Naive B cell (primary cell): ENCODE measurements at places on chromosomes 5 and 9. TPM values are rescaled to one million over a fixed set of nuclear protein-coding genes. Genes with fewer than 3 reads are reported as not detected.

SELENOP gene
- not detected for polyA plus RNA-seq

PRSS3 gene
- polyA plus RNA-seq, result not detected

C1QTNF3 gene
- polyA plus RNA-seq, result 0.51 TPM

GAPT gene
- 382 TPM for polyA plus RNA-seq

CMYA5 gene
- not detected for polyA plus RNA-seq

NR6A1 gene
- 0.11 TPM for polyA plus RNA-seq

TAF11L6 gene
- polyA plus RNA-seq, result not detected

PCDHB4 gene
- not detected for polyA plus RNA-seq

PDLIM4 gene
- not detected for polyA plus RNA-seq

CARD6 gene
- polyA plus RNA-seq, result 1.4 TPM

TAS2R1 gene
- polyA plus RNA-seq, result not detected

BTF3 gene
- 620 TPM for polyA plus RNA-seq

MEIKIN gene
- polyA plus RNA-seq, result not detected

IQGAP2 gene
- 6.5 TPM for polyA plus RNA-seq

SPATA31A3 gene
- polyA plus RNA-seq, result not detected

DNA sequence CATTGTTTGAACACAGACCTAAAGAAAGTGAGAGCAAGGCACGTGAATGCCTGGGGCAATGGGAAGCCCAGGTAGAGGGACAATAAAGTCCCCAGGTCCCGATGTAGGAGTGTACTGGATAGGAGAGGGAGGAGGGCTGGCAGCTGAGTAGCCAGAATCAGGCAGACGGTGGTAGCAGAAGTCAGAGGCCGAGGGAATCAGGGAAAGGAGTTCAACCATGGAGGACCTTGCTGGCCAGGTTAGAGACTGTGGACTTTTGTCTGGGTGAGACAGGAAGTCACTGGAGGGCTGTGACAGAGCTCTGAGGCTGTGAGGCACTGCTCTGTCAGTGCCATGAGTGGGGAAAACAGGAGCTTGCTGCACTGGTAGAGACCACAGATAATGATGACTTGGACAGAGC, 248.2 kb downstream of the EFNA5 start:
- DNase-seq, result no peak

DNA sequence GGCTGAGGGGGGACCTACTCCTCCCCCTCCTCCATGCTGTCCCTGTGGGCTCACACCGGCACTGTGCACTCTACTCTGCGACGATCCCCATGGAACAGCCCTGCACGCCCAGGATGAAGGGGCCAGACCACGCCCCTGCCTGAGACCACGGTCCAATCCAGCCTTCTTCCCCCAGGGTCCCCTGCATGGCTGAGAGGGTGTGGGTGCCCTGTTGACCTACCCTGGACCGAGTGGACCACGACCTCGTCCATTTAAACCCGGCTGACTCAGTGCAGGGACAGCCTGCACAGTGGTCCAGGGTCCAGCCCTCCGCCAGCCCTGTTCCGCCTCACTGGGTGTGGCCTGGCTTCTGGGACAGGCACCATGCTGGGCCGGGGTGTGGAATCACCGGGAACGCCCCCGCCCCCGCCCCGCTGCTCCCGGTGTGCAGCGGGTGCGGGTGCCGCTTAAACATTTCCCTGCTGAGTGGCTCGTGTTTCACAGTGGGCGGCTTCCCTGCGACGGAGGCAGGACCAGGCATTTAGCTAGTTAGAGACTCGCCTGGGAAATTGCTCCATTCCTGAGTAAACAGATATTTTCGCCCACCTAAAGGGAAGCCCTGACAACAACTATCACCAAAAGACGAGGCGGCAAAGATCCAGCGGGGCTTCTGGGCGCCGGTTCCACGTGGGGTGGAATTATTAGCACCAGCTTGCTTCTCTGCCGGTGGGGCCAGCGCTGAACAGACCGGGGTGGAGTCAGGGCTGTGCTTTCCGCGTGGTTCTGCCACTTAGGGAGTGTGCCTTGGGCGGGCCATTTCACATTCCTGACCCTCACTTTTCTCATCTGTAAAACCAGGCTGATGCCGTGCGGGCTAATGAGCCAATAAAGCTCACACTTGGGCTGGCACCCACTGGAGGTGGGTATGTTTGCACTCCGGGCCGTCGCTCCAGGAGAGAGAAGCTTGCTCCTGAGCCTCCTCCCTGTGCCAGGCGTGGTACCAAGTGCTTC, 22.6 kb downstream of the DBH start:
- DNase-seq, result no peak

- no peak for DNase-seq
These were observed 713.4 kb downstream of the IRX1 start for GRCh38 chr5:4309026-4309425.

- no peak for DNase-seq
These were observed 307.2 kb downstream of the NSG2 start for GRCh38 chr5:174352681-174353080.

DNA sequence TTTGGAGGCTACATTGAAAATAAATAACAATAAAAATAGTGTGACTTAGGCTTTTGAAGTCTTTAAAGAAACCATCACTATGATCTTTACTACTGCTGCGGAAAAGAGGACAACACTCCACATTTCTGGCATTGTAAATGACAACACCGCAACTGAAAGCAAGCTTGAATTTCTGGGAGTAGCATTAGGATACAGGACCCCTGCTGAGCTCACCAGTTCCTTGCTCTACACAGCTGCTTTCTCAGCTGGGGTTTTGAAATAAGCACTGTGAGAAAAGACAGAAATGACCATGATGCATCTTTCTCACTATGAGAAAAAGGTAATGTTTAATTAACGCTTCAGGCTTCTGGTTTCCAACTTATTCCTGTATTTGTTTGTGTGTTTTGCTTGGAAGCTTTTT, 168.0 kb downstream of the TAF11L14 start:
- DNase-seq, result no peak

DNA sequence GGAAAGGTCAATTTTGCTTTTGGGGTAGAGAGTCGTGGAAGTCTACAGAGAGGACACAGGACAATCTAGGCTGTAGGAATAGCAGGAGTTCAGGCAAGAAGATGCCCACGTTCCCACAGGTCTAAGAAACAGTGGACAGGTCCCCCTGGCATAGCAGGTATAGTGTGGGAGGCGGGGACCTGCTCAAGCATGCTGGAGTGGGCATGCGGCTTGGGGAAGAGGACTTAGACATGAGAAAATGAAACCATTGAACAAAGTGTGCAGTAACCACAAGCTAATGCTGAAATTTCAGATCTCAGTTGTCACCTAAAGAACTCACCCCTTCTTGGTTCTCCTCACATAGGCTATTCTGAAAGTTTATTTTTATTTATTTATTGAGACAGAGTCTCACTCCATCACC, 142.8 kb upstream of the EFNA5 start:
- no peak for DNase-seq

GRCh38 chr9:73011956-73012355, 59.1 kb upstream of the ALDH1A1 start:
- DNase-seq, result no peak

DNA sequence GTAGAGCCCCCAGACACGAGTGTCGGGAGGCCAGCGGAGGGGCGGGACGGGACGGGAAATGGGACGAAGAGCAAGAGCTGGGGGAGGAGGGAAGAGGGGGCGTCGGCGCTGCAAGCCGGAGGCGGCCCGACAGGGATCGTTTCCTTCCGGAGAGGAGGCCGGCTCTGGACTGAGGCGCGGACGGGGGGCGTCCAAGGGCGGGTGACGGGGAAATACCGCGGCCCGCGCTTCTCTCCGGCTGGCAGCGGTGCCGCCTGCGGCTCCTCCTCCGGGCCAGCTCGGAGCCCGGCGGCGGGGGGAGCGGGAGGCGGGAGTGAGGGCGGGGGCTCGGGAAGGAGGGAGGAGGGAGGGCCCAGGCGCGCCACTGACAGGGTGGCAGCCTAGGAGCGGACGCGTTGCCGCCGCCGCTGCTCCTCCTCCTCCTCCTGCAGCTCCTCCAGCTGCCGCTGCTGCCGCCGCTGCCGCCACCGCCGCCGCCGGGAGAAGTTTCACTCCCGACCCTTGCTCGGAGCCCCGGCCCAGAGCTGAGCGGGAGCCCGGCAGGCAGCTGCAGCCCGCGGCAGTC, at the start of gene CHSY3:
Gene CHSY3, plus strand, starts transcription at position 364 of the 565 bp plus-strand sequence.
- no peak for DNase-seq

DNA sequence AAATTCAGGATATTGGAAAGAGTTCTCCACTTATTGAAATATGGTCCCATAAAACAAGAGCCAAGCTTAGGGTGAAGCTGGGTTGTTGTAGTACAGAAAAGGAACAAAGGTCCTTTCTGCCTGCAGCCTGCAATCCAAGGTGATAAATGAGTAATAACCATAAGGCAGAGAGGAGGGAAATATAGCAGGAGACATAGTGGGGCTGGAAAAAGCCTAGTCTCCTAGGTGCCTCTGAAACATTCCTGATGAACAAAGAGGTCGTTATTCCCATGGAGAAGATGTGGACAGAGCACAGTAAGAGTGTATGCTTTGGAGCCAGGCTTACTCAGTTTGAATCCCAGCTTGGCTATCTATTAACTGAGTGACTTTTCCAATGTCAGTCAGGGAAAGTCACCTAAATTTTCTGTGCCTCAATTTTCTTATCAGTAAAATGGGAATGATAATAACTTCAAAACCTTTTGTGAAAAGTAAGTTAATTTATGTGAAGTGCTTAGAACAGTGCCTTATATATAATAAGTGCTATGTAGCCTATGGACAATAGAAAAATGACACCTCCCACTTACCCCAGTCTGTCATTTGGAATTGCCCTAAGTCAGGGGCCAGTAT, 110.8 kb upstream of the GRIN3A start:
- DNase-seq, result no peak

GRCh38 chr5:81350507-81350906, 43.4 kb downstream of the ACOT12 start:
- DNase-seq, result no peak

- DNase-seq, result no peak
These were observed 41.8 kb downstream of the FGF1 start for GRCh38 chr5:142644127-142644526.

- no peak for DNase-seq
These were observed 495.5 kb downstream of the DMAC1 start for GRCh38 chr9:7303907-7304626.
